Prostate gland (tissue), 2 donors: ENCODE measurements at places on chromosomes 12 and 14. TPM values are rescaled to one million over a fixed set of nuclear protein-coding genes. Genes with fewer than 3 reads are reported as not detected.

PELI2 gene
- total RNA-seq = 8.9 TPM

DNA sequence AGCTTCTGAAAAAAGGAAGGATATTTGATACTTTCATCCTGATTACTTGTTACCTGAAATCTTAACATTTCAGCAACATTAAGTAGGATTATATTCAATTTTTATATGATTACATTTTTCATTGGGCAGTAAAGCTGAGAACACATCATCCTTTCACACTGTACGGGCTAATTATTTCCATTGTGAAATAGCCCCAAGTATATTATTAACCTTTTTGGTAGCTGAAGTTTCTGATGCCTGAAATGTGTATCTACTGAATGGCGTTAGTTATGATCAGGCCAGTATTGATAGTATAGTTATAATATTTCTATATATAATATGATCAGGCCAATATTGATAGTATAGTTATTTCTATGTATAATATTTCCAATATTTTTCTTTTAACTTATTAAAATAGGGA lies 10.1 kb downstream of the SPATS2 start:
- H3K27ac ChIP-seq = no peak overlapping the region
- no peaks in the 10 kb centered on the region for H3K4me1 ChIP-seq
- no peaks in the 10 kb centered on the region for H3K27me3 ChIP-seq
- no peak overlapping the region for H3K4me3 ChIP-seq

DNA sequence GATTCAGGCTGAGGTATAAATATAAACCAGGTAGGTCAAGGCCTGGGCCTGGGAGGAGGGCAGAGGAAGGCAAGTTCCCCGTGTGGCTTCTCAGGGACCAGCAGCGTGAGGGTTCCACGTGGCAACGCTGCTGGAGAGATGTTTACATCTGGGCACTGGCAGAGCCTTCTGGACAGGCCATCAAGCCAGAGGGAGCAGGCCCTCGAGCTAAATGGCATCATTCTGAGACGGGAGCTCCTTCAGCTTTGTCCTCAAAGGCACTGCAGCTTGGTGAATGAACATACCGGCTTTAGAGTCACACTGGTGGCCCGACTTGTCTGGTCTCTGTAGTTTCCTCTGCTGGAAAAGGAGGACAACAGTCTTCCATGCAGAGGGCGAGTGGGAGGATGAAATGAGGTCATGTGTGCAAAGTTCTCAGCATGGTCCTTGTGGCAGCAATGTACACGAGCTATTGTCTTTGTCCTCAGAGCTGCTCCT lies 231.3 kb downstream of the ZFP36L1 start:
- peak overlapping the region; percentile 83 for H3K27ac ChIP-seq
- no peak for DNase-seq
- no peak overlapping the region for H3K4me3 ChIP-seq
- H3K27me3 ChIP-seq = no peaks in the 10 kb centered on the region
- no peaks in the 10 kb centered on the region for H3K36me3 ChIP-seq
- peaks cover 43% of the 10 kb centered on the region for H3K4me1 ChIP-seq

DNA sequence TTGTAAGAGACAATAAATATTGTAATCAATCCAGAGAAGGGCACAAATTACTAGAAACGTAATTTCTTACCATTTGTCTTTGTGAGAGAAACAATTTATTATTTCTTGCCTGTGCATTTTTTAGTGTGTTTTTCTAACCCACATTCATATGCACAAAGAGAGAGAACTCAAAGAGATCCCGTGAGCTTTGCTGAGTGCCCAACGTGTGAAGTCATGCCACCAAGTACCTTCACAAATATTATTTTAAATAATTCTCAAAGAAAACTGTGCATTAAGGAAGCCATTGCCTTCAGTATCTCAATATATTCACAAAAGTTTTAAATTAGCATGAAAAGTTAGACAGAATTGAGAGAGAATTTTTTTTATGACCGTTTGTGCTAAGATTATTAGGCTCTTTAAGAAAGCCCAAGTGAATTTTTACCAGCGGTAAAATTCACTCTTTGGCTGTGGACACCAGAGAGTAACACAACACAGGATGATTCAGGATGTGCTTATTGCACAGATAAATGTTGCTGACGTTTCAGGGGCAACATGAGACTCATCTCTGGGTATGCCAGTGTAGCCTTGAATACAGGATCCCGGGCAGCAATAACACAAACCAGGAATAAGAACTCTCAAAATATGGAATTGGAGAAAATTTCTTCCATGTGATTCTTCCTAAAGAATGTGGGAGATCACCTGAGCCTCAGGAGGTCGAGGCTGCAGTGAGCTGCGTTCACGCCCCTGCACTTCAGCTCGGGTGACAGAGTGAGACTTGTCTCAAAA lies 2.9 kb downstream of the ARHGDIB start:
- peaks cover 2% of the 10 kb centered on the region for H3K4me1 ChIP-seq
- no peaks in the 10 kb centered on the region for H3K36me3 ChIP-seq
- peak overlapping the region; percentile 21 for H3K27ac ChIP-seq
- H3K27me3 ChIP-seq = no peaks in the 10 kb centered on the region
- no peak for DNase-seq

- H3K27me3 ChIP-seq = no peaks in the 10 kb centered on the region
- no peaks in the 10 kb centered on the region for H3K36me3 ChIP-seq
- H3K4me3 ChIP-seq = no peak overlapping the region
- H3K4me1 ChIP-seq = peaks cover 18% of the 10 kb centered on the region
Observed at GRCh38 chr14:55117803-55118441, 11.1 kb upstream of the LGALS3 start.

GRCh38 chr12:96227365-96228106 lies 33.4 kb downstream of the ELK3 start:
- no peak for DNase-seq
- no peaks in the 10 kb centered on the region for H3K36me3 ChIP-seq
- no peak overlapping the region for H3K27ac ChIP-seq
- no peak overlapping the region for H3K4me3 ChIP-seq
- no peaks in the 10 kb centered on the region for H3K27me3 ChIP-seq

GALNT16 gene
- total RNA-seq = 6.9 TPM

- no peak overlapping the region for H3K4me3 ChIP-seq
- no peaks in the 10 kb centered on the region for H3K36me3 ChIP-seq
- no peaks in the 10 kb centered on the region for H3K27me3 ChIP-seq
- H3K4me1 ChIP-seq = no peaks in the 10 kb centered on the region
- peak; percentile 7 for DNase-seq
Observed at GRCh38 chr12:122651520-122652224, 51.5 kb downstream of the HCAR2 start.

- no peaks in the 10 kb centered on the region for H3K36me3 ChIP-seq
- DNase-seq = no peak
- H3K27me3 ChIP-seq = no peaks in the 10 kb centered on the region
- no peak overlapping the region for H3K27ac ChIP-seq
- H3K4me3 ChIP-seq = no peak overlapping the region
Observed at GRCh38 chr14:68762953-68763764, 29.7 kb downstream of the ZFP36L1 start.

KCNA1 gene
- not detected for total RNA-seq

DNA sequence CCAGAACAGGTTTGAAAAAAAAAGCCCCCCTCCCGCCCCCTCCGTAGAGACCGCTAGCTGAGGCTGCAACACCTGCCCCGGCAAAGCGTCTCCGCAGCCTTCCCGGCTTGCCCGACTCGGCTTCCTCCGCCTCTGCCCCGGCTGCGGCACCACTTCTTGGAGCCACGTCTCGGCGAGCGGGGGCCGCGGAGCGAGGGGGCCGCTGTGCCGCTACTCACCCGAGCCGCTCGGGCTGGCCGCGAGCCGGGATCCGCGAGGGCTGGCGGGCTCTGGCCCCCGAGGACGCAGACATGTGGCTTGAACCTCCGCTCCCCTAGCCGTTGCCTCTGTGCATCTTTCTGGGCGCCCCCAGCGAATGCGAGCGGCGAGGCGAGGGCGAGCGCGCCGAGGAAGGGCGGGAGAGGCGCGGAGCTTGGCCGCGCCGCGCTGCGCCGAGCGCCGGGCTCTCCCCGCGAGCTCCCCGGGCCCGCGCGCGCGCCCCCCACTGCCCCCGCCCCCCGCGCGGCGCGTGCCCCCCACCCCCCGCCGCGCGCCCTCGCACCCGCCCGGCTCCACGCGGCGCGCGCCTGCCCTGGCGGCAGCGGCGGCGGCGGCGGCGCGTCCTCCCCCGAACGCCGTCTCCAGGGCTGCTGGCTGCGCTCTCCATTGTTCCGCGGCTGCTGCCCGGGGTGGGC lies 249.5 kb downstream of the APAF1 start:
- H3K27ac ChIP-seq = no peak overlapping the region
- no peaks in the 10 kb centered on the region for H3K36me3 ChIP-seq
- peak overlapping the region; percentile 30 for H3K4me3 ChIP-seq
- H3K4me1 ChIP-seq = no peaks in the 10 kb centered on the region

DNA sequence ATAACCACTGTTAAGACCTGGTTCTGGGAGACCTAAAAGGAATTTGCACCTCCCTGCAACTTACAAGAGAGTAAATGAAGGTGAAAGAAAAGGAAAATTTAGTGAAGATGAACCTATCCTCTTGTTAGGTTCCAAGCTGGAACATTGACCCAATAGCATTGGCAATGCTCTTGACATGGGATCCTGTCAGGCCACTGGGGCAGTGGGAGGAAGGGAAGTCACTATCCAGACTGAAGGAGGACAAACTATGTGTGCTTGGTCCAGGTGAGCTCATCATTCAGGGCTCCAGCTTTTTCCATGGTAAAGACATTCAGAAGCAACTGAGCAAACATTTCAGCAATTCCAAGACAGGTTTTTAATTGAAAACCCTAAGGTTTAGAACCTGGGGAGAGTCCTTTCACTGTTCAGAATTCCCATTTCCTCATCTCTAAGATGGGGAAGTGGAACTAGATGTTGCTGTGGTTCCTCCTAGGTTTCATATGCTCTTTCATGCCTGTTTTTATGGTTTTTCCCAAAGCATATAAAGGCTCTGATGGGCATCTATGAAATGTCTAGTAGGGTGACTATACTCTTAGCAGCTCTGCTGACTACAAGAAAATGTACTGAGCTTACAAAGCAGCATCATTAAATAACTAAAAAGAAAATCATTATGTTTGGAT lies 33.1 kb downstream of the MAPK1IP1L start:
- no peaks in the 10 kb centered on the region for H3K27me3 ChIP-seq
- no peak for DNase-seq
- no peaks in the 10 kb centered on the region for H3K36me3 ChIP-seq
- H3K27ac ChIP-seq = no peak overlapping the region
- no peaks in the 10 kb centered on the region for H3K4me1 ChIP-seq

DNA sequence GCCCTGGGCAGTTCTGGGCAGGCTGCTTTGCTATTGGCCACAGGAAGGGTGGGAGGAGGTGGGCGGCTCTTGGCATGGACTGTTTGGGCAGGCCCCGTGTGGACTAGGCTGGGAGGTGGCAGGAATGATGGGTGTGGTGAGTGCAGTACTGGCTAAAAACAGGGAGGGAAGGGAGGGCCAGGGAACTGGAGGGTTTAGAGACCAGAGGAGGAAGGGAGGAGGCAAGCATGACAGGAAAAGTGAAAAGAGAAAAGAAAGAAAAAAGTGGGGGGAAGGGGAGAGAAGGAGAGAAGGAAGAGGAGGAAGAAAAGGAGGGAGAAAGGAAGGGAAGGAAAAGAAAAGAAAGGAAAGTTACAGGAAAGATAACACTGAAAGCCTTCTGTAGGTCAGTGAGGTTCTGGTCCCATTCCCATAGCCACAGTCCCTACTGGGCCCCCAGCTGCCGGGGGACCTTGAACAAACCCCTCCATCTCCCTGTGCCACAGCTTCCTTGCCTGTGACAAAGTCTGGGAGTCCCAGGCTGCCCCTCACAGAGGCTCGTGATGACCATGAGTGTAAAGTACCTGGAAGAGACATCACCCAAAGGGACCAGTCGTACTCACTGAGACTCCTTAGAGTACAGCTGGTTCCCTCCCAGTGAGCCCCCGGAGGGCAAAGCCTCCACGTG lies 1.1 kb upstream of the C14orf132 start:
- H3K4me3 ChIP-seq = no peak overlapping the region
- DNase-seq = no peak
- H3K27ac ChIP-seq = no peak overlapping the region

BEST3 gene
- total RNA-seq = 0.85 TPM
